ENCODE measurements at places on chromosomes 7 and 10.
A peak's percentile ranks its signal among the peaks of the same experiment; 100 is the strongest.

DNA sequence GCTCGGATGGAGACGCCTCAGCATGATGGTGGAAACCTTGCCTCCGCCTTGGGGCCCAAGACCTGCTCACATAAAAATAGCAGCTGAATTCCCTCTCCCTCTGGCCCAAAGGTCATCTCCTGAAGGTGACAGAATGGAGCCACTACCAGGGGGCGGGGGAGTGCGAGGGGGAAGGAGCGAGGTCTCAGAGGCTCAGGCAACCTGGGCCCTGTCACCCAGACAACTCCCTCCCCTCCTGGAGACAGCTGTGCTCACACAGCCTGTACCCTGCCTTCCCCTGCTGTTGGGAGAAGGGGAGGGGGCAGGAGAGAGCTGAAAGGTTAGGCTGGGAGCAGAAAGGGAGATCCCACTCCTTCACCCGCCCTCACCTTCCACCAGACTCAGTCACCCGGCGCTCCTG lies 173.0 kb upstream of the RHEB start:
- no peak for DNase-seq

DNA sequence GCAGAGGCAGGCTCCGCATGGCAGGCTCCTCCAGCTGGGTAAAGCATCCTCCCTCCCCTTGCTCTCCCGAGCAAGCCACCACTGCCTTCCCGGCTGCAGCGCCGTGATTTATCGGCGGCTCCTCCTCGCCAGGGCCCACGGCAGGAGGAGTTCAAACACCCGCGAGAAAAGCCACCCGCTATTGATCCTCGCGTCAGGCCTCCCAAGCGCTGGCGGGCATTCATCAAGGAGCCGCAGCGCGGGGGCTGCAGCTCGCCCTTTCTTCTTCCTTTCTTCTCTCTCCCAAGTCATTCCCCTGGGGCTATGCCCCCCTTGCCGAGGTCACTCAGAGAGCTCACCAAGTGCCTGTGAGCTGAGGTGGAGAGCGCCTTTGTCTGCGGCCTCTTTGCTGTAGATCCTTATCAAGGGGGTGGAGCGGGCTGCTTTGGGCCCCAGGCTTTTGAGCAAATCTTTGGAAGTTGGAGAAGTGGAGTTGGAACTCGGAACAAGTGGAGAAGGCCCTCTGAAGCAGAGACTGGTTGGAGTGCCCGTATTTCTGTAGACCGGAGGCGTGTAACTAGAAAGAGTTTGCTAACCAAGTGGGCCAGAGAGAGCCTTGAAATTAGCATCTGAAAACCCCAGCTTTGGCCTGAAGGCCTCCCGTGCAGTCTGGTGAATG lies 107.2 kb upstream of the PPIF start:
- no peak for DNase-seq

DNA sequence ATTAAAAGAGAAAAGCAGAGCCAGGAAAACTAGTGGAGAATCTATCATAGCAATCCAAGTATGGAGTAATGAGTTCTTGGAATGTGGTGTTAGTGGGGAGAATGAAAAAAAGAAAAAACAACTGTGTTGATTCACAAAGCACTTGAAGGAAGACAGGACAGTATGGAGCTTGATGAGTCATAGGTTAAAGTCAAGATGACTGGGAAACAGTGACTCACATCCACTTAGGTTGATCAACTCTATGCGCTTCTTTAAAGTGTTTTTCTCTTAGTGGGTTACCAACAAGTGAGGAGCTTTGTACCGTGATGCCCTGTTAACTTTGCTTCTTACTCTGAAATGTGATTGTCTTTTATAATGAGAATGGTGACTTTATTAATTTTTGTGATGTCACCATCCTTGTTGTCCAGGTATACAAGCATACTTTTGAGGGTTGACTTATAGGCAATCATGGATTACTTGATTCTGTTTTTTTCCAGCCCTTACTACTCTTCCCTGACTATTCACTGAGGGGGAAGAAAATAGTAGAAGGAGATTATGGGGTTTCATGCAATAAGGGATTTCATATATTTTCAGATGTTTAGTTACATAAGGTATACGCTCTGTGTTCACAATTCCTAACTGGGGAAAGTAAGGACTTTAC lies 32.1 kb upstream of the MDFIC start:
- no peak for DNase-seq

- peak; percentile 66 for DNase-seq
Observed at GRCh38 chr10:109922976-109923921, at the start of gene XPNPEP1. Gene XPNPEP1 (minus strand): TSS chr10:109923511. CDS start chr10:109923433, 78 bp downstream.

GRCh38 chr7:156475179-156475578 lies 165.4 kb upstream of the RNF32 start:
- no peak for DNase-seq

Data from stimulated activated CD4-positive, alpha-beta T cell treated with anti-CD3 and anti-CD28 coated beads, Interleukin-15, amount 100 ng/mL, for 1 hour (primary cell).